Vagina (tissue), 2 donors: ENCODE measurements at places on chromosomes 6 and 20.

DNA sequence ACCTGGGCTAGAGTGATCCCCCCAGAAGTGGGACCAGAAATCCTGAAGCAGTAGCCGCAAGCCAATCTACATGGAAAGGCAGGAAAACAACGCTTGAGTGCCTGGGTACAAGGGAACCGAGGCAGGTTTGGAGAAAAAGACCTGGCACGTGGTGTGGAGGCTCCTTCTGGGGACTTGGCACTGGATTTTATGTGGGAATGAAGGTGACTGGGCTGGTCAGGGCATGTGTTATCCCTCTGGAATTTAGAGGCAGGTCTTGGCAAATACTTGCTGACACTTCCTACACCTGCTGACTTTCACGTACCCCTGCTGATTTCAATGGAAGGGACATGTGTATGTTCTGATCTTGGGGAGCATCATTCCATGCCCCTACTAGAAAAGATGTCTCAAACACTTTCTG lies 25.0 kb upstream of the FAM217A start:
- no peak for DNase-seq

- DNase-seq, result no peak
These were observed 429.0 kb downstream of the BMP2 start for GRCh38 chr20:7196481-7196880.

GRCh38 chr6:159713984-159714383 lies 13.3 kb upstream of the WTAP start:
- no peak for DNase-seq

DNA sequence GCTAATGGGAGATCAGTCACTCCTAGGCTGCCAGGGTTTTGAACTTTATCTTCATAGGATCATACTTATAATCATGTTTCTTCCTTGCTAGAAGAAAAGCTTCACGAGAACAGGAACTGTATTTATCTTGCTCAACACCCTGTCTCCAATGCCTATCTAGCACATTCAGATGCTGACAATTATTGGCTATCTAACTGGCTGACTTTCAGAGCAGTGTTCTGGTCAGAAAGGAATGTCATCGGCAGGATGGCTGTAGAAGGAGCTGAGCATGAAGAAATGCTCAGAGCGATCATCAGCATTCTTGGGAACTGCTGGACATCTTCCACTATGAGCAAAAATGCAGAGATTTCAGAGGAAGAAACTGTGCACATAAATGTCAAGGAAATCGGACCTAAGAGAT lies 628.0 kb upstream of the NRSN1 start:
- DNase-seq, result no peak

DNA sequence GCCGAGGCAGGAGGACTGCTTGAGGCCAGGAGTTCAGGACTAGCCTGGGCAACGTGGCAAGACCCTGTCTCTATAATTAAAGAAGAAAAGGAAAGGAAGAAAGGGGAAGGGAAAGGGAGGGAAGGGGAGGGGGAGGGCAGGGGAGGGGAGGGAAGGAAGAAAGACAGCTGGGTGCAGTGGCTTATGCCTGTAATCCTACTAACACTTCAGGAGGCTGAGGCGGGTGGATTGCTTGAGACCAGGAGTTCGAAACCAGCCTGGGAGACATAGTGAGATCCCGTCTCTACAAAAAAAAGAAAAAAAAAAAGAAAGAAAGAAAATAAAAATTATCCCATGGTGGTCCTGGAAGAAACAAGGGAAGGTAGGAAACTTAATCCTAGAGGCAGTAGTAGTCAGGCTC lies 33.5 kb downstream of the BCL2L1 start:
- no peak for DNase-seq

DNA sequence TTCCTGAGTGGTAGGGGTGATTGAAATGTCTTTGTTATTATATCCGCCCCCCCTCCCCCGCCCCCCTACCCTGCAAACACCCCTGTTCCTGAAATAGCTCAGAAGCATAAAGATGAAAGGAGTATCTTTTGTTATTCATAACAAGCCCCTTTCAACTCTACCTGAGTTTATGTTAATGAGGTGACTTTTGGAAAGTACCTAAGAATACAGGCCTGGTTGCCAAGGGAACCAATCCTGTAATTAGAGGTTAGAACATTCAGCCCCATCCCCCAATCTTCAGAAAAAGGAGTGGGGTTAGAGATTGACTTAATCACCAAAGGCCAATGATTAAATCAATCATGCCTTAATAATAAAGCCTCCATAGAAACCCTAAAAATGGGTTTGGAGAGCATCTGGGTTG lies 979.2 kb upstream of the GJE1 start:
- DNase-seq, result no peak

- DNase-seq, result no peak
These were observed 29.4 kb upstream of the TAGAP start for GRCh38 chr6:159074120-159074684.

- DNase-seq, result no peak
These were observed 92.9 kb downstream of the PLEKHG1 start for GRCh38 chr6:150692604-150693003.

GRCh38 chr20:49799698-49800097 lies 12.9 kb upstream of the SLC9A8 start:
- DNase-seq, result no peak

GRCh38 chr6:44261581-44261980 lies 3.8 kb downstream of the NFKBIE start:
- DNase-seq, result no peak

GRCh38 chr6:68636666-68637065 lies 1.6 kb downstream of the ADGRB3 start:
- DNase-seq, result no peak

DNA sequence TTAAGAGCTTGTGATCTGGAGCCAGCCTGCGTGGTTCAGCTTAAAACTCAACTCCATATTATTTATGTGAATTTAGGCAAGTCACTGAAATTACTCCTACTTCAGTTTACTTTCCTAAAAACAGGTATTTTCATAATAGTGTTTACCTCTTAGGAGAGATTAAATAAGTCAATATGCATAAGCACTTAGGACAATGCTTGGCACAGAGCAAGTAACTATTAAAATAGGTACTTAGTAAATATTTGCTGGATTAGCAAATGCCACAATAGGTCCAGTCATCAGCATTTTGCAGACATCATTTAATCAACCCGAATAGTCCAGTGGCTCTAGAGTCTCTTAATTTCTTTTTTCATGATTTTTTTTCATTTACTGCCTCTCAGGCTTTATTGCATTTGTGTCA lies 78.6 kb upstream of the PTPRK start:
- no peak for DNase-seq

DNA sequence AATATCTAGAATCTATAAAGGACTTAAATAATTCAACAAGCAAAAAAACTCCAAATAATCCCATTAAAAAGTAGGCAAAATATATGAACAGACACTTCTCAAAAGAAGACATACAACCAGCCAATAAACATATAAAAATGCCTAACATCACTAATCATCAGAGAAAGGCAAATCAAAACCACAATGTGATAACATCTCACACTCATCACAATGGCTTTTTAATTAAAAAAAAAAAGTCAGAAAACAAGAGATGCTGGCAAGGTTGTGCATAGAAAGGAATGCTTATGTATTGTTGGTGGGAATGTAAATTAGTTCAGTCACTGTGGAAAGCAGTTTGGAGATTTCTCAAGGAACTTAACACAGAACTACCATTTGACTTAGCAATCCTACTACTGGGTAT lies 979.6 kb upstream of the MAP3K7 start:
- DNase-seq, result no peak

GRCh38 chr6:155411154-155412052 lies 44.2 kb downstream of the NOX3 start:
- no peak for DNase-seq

- DNase-seq, result no peak
These were observed 21.9 kb downstream of the TREML1 start for GRCh38 chr6:41132254-41132653.

GRCh38 chr20:64010711-64011237 lies 25.2 kb upstream of the C20orf204 start:
- DNase-seq, result no peak

- DNase-seq, result no peak
These were observed 48.9 kb downstream of the PHF20 start for GRCh38 chr20:35820715-35821114.

- DNase-seq, result no peak
These were observed 7.0 kb downstream of the CEP250 start for GRCh38 chr20:35462351-35462750.

DNA sequence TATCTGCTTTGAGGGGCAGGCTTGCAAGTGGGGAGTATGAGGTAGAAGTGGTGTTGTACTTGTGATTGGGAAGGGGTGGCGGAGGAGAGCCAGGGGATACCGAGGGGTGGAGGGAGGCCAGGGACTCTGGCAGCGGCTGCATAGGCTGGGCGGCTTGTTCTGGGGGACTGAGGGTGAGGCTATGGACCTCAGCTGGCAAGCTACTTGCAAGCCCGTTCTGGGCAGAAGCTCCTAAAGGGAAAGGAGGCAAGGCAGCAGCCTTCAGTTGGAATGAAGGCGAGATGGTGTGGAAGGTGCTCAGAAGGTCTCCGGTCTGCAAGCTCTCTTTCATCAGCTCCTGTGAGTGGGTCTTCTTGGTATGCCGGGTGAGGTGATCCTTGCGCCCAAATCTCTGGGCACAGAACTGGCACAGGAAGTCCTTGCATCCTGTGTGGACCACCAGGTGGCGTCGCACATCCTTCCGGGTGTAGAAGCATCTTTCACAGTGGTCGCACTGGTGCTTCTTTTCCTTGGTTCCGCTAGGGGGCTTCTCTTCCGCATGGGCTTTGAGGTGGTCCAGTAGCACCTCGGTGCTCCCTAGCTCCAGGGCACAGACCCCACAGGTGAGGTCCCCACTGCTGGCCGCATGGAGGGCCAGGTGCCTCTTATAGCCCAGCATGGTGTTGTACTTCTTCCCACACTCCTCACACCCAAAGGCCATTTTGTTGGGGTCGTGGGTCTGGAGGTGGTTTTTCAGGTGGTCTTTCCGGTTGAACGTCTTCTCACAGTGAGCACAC lies 66.0 kb downstream of the PLAGL1 start:
- no peak for DNase-seq

DNA sequence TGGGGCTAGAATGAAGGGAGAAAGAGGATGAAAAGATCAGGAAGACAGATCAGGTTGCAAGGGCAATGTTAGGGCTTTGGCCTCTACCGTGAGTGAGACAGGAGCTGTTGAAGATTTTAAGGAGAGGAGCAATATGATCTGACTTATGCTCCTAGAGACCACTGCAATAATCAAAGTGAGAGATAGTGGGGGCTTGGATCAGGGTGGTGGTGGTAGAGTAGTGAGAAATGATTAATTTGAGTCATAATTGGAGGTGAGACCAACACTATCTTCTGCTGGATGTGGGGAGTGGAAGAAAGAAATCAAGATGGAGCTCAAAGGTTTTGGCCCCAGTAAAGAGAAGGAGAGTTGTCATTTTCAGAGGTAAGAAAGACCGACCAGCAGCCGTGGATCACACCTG lies 140.7 kb upstream of the TMEM170B start:
- no peak for DNase-seq

DNA sequence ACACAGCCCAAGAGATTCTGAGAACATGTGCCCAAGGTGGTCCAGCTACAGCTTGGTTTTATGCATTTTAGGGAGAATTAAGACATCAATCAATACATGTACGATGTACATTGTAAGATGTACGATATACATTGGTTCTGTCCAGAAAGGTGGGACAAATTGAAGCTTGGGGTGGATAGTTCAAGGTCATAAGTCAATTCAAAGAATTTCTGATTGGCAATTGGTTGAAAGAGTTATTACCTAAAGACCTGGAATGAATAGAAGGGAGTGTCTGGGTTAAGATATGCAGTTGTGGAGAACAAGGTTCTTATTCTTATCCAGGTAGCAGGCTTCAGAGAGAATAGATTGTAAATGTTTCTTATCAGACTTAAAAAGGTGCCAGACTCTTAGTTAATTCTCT lies 31.8 kb upstream of the LCA5 start:
- DNase-seq, result no peak

DNA sequence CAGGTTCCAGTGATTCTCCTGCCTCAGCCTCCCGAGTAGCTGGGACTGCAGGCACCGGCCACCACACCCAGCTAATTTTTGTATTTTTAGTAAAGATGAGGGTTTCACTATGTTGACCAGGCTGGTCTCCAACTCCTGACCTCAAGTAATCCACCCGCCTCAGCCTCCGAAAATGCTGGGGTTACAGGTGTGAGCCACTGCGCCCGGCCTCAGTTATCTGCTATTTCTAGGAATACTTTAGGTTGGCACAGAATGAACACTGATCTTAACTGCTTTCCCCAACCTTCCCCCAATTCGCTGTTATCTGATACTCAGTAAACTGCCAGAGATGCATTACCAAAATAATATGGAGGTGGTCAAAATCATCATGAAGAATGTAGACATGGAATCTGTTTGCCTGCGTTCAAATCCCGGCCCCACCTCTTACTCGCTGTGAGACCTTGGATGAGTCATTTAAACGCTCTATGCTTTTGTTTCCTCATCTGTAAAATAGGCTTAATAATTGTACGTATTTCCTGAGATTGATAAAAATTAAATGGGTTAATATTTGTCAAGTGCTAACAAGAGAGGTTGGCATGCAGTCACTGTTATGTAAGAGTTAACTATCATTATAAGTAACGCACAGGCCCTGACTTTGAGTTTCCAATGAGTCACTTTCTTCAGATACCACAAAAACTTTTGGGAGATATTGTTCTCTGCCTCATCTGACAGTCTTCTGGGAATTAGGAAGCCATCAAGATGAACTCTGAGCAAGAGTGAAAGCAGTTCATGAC lies 44.5 kb upstream of the NCOA3 start:
- DNase-seq, result no peak

DNA sequence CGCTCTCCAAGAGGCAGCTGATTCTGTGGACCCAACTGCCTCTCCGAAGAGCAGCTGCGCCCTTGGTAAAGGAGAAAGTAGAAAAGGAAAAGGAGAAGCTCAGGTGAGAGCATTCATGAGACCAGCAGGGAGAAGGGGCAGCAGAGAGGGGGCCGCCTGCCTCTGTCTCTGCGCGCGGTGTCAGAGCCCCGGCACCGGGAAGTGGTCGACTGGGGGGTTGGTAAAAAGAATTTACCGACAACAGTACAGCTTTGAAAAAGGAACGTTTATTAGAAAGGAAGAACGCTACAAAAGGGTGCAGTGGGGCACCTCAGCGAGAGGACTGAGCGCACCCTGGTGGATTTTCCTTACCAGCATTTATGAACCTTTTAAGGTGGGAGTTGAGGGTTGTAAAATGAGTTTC lies 61.9 kb downstream of the GPR6 start:
- peak; percentile 49 for DNase-seq

GRCh38 chr20:11255860-11256259 lies 582.1 kb upstream of the JAG1 start:
- no peak for DNase-seq

DNA sequence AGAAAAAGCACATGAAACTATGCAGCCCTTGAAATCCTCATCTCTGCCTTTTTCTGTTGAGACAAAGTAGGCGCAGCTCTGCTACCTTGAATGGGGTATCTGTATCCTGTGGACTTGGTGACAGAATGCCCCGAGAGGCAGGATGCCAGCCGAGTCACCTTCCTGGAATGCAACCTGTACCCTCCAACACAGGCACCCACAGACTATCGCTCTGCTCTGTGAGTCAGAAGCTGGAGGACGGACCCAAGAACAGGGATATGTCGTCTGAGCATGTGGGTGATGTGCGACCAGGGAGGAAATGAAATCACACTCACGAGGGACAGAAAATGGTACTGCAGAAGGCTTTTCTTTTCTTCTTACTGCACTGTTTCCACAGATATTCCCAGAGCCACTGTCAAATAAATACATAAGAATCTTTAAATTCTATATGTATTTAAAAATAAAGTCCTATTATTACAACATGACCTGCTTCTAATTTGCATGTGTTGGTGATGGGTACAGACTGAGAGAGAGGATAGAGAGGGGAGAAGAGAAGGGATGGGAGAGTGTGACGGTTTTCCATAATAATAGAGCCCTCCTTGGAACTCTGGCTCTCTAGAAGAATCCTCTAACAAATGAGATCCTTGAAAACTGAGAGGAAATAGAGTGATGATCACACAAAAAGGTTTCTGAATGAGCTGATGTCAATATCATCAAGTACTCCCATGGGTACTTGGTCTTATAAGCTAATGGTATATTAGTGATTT lies 308.1 kb downstream of the FOXC1 start:
- DNase-seq, result no peak
